ENCODE measurements at places on chromosomes 13 and 19.
A peak's percentile ranks its signal among the peaks of the same experiment; 100 is the strongest.

- DNase-seq: no peak
Observed at GRCh38 chr19:48962029-48962848, 2.9 kb upstream of the FTL start.

DNA sequence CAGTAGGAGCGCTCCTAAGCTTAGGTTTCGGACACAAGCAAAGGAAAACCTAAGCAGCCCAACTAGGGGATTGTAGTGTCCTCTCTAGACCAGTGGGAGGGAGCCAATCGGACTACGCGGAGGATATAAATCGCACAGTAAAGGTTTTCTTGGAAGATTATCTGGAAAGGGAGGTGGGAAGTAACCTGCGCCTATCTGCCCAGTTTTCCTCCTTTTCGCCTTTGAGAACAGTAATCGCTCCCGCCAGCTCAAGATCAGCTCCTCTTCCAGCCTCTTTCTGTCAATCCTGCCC lies 456 bp upstream of the RAB4B start:
- DNase-seq: no peak

DNA sequence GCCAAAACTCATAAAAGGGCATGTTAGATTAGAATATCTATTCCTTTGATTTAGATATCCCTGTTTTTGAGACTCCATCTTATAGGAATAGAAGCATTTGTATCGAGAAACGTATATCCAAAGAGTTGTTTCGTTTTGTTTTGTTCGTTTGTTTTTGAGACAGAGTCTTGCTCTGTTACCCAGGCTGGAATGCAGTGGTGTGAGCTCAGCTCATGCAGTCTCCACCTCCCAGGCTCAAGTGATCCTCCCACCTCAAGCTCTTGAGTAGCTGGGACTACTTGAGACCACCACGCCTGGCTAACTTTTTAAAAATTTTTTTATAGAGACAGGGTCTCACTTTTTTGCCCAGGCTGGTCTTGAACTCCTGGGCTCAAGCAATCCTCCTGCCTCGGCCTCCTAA lies 26.6 kb upstream of the ZMYM5 start:
- no peak for DNase-seq

- DNase-seq: no peak
Observed at GRCh38 chr19:31119951-31120690, 229.1 kb downstream of the TSHZ3 start.

- DNase-seq: no peak
Observed at GRCh38 chr19:8194528-8195267, 14.5 kb upstream of the CERS4 start.

DNA sequence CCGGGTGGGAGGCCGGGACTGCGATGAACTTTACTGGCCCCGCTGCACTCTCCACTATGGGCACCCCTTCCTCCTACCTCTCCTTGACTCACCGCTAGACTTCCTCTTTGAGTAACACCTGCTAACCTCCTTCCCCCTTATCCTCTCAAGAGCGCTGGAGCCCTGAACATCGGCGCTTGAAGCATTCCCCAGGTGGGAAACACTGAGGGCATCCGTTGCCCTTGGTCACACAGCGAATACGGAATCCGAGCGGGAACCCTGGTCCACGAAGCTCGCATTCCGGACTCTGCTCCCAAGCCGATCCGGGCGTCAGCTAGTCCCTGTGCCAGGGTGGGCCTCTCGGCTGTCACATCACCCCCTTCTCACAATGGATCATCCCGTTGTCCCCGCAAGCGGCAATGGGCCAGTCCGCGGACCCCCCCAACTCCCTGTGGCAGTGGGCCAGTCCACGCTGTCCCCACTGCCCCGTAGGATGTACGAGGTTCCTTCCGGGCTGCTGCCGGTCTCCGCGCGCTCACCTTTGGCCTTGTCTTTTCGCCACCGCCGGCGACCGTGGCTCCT lies 4.2 kb downstream of the LIPE start:
- DNase-seq: peak; percentile 20

DNA sequence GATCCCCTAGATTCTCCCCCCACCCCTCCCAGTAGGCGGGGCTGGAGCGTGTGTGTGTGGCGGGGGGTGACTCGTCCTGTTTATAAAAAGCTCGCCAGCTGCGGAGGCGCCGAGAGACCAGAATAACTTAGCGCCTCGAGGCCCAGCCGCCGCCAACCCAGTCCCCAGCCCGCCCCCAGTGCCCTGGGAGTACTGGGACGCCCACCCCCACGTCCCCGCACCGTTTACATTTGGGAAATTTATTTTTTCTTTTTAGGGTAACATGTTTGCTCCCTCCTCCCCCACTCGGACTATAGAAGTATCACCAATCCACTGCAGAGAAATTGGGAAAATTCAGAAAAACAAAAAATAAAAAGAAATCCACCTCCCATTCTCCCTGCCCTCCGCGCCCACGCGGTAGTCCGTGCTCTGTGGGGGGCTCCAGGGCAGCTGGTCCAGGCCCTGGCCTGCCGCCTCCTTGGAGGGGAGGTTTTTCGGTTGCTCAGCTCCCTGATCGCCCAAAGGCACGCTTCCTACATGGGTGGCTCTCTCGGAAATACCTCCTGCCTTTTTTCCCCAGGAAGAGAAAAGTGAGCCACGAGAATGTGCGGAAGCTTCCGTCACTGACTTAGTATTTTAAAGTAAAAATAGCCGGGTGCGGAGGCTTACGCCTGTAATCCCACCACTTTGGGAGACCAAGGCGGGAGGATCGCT lies 1.5 kb upstream of the RAB3A start:
- no peak for DNase-seq

DNA sequence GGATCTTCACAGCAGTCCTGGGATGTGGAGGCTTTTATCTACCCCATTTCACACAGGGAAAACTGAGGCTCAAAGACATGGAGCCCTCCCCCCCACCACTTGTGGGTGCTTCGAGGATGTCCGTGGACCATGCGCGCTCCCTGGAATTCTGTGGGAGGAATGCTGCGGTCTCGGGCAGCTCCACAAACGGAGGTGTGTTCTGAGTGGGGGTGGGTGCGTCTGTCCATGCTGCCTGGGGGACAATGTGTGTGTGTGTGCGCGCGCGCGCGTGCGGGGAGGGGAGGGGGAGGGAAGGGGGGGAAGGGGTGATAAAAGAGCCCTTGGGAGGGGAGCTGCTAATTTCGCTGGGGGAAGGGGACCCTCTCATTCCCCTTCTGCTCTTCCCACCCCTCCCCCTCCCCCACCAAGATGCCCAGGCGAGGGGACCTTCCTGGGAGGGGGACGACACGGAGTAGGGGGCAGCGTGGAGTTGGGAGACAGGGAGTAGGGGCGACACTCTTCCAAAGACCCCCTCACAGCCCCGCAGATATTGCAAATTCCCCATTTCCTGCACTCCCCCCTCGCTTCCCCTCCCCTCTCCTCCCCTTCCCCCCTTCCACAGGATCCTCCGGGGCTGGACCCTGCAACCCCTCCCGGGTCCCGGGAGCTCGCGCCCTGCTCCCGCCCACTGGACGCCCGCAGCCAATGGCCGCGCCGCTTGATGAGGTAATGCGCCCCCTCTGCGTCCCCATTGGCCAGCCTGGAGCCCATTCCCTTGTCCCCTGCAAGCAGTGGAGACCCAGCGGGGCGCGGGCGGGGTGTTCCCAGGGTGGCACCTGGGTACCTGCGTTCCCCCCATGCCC lies 18.9 kb upstream of the ZNRF4 start:
- no peak for DNase-seq

DNA sequence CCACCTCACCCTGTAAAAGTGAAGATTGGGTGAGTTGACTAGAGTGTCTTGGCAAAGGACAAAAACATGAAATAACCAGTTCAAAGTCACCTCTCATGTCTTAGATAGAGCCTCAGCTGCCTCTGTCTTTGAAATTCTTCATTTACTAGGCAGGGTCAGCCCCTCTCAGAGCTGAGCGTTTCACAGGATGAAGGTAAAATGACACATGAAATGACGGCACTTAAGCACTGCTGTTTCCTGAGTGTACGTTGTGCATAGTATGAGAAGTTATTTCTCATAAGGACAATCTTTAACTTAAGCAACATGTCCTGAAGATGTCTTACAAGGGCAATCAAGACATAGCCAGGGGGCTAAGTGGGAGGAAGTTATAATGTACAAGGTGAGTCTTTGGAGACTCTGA lies 32.3 kb upstream of the SLC10A2 start:
- no peak for DNase-seq
